ENCODE measurements at places on chromosomes 2 and 18.

- H3K27ac ChIP-seq: no peak overlapping the region
- no peaks in the 10 kb centered on the region for H3K36me3 ChIP-seq
- H3K4me3 ChIP-seq: no peak overlapping the region
- DNase-seq: no peak
- no peaks in the 10 kb centered on the region for H3K4me1 ChIP-seq
- H3K27me3 ChIP-seq: no peaks in the 10 kb centered on the region
Observed at GRCh38 chr18:46385124-46385523, 271.9 kb downstream of the LOXHD1 start.

DNA sequence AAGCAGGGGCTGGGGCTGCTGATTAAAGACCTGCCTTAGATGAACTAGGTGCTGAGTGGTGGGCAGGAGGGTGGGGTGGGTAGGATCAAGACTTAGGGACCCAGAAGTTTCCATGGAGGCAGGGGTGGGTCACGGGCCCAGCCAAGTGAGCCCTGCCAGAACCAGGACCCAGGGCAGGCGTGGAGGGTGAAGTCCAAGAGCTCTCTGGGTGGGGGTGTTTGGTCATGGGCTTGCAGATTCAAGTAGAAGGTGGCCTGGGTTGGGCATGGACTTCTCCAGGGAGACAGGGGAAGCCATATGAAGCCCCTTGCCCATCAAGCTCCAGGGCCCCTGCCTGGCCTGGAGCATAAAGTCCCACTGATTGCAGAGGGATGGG, 168.8 kb downstream of the SMAD7 start:
- no peak for DNase-seq
- H3K36me3 ChIP-seq: no peaks in the 10 kb centered on the region
- H3K27me3 ChIP-seq: no peaks in the 10 kb centered on the region
- peak overlapping the region; percentile 54 for H3K27ac ChIP-seq
- H3K4me1 ChIP-seq: peaks cover 79% of the 10 kb centered on the region

GRCh38 chr2:151280271-151280670, 9.2 kb downstream of the NMI start:
- no peaks in the 10 kb centered on the region for H3K27me3 ChIP-seq
- peaks cover 68% of the 10 kb centered on the region for H3K36me3 ChIP-seq
- no peak overlapping the region for H3K4me3 ChIP-seq
- no peaks in the 10 kb centered on the region for H3K4me1 ChIP-seq
- no peak for DNase-seq

DNA sequence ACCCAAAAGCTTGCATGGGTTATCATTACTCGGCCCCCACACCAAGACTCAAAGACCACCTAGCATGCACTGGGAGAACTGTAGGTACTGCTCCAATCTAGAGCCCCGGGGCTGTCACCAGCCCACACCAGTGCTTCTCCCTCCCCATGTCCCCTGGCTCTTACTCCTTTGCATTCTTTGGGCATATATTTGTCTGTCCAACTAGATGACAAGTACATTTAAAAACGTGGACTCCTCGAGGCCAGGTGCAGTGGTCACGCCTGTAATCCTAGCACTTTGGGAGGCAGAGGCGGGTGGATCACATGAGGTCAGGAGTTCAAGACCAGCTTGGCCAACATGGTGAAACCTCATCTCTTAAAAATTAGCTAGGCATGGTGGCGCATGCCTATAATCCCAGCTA, 7.8 kb downstream of the AFG3L2 start:
- no peak overlapping the region for H3K4me3 ChIP-seq
- H3K4me1 ChIP-seq: peaks cover 2% of the 10 kb centered on the region
- H3K27me3 ChIP-seq: no peaks in the 10 kb centered on the region

DNA sequence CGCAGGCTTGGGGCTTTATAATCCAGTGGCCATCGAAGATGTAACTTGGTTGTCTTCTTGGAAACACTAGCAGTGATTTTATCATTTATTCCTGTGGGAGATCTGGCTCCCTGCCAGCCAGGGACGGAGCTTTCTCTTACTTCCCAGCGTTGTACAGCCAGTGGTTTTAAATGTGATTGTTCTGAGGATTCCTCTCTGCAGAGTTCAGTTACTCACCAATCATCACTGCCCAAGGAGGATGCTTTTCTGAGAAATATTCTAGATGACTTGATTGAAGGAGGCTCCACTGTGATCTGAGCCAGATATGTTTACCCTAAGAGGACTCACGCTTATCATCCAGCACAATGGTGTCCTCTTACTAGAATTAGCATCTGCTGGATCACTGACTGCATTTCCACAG, 744.3 kb downstream of the RNF144A start:
- no peak for DNase-seq
- H3K27me3 ChIP-seq: no peaks in the 10 kb centered on the region
- H3K4me1 ChIP-seq: no peaks in the 10 kb centered on the region
- no peak overlapping the region for H3K27ac ChIP-seq
- no peaks in the 10 kb centered on the region for H3K36me3 ChIP-seq

DNA sequence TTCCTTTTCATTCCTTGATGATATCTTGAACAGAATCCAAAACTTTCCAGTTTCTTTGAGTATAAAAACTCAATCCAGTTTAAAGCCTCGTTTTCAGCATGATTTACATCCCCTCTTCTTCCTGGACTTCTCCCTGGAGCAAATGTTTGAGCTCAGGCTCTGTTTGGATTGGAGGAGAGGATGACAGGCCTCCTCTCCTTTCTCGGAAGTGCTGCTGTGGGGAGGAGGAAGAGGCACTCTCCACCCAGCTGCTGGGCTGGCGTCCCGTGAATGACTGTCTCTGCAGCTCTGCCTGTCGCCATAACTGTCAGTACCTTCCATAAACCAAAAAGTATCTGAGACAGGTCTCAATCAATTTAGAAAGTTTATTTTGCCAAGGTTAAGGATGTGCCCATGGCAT, 238.2 kb upstream of the AGAP1 start:
- H3K4me1 ChIP-seq: no peaks in the 10 kb centered on the region
- no peak overlapping the region for H3K4me3 ChIP-seq
- H3K27me3 ChIP-seq: no peaks in the 10 kb centered on the region

DNA sequence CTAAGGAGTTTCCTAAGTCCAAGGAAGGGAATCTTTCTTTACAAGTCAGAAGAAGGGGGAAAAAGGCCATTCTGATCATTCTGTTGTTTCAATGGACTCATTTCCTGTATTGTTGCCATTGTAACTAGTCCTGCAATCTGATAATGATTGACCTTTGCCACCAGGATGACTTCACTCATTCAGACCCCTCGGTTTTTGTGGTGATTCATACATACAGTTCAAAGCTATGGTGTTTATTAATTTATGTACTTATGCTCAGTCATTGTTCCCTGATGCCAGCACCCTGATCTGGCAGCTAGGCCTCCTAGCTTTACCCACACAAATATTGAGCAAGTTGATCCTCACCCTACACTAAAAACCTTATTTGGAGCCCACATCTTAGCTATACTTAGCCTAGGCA, 57.6 kb upstream of the ZNF519 start:
- DNase-seq: no peak
- H3K36me3 ChIP-seq: no peaks in the 10 kb centered on the region
- no peak overlapping the region for H3K4me3 ChIP-seq
- no peak overlapping the region for H3K27ac ChIP-seq

- H3K27ac ChIP-seq: no peak overlapping the region
- H3K27me3 ChIP-seq: no peaks in the 10 kb centered on the region
- DNase-seq: no peak
- no peaks in the 10 kb centered on the region for H3K36me3 ChIP-seq
- no peak overlapping the region for H3K4me3 ChIP-seq
- peaks cover 62% of the 10 kb centered on the region for H3K4me1 ChIP-seq
Observed at GRCh38 chr2:111676291-111676822, 207.6 kb downstream of the ANAPC1 start.

GRCh38 chr2:73983322-73984202, 1.1 kb upstream of the TET3 start:
- peaks cover 4% of the 10 kb centered on the region for H3K36me3 ChIP-seq
- peak; percentile 37 for DNase-seq
- peak overlapping the region; percentile 73 for H3K27ac ChIP-seq
- peak overlapping the region; percentile 40 for H3K4me3 ChIP-seq
- no peaks in the 10 kb centered on the region for H3K27me3 ChIP-seq
- peaks cover 89% of the 10 kb centered on the region for H3K4me1 ChIP-seq

GRCh38 chr2:150485871-150486538, 1.5 kb downstream of the RND3 start:
- DNase-seq: no peak
- H3K27ac ChIP-seq: no peak overlapping the region
- no peaks in the 10 kb centered on the region for H3K36me3 ChIP-seq
- no peaks in the 10 kb centered on the region for H3K4me1 ChIP-seq

DNA sequence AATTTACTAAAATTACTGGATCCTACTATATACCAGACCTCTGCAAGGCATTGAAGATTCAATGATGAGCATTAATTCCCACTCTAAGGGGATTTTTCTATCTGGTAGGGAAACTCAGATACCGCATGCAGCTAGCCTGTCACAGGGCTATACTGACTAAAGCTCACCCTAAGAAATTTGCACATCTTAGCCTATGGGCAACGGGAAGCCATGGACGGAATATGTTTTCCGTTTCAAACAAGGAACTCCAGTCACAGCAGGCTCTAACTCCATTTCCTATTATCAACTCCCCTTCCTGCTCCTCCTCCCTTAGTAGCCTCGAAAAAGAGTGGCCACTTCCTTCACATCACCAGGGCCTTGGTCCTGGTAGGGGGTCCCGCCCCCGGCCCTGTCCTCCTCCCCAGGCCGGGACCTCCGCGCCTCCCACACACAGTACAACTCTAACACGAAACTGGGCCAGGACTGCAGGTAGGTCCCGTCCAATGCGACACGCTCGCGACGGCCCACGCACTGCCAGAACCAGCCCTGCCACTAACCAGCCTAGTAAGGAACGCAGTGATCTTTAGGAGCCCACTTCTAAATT, 659 bp upstream of the COX5B start:
- peak overlapping the region; percentile 96 for H3K27ac ChIP-seq
- peaks cover 19% of the 10 kb centered on the region for H3K4me1 ChIP-seq
- peak overlapping the region; percentile 97 for H3K4me3 ChIP-seq

GRCh38 chr18:27931535-27931934, 245.4 kb downstream of the CDH2 start:
- no peaks in the 10 kb centered on the region for H3K36me3 ChIP-seq
- no peaks in the 10 kb centered on the region for H3K27me3 ChIP-seq
- no peak for DNase-seq
- H3K4me1 ChIP-seq: no peaks in the 10 kb centered on the region
- no peak overlapping the region for H3K27ac ChIP-seq
- no peak overlapping the region for H3K4me3 ChIP-seq

- peak overlapping the region; percentile 23 for H3K4me3 ChIP-seq
- peaks cover 37% of the 10 kb centered on the region for H3K36me3 ChIP-seq
- H3K27ac ChIP-seq: peak overlapping the region; percentile 85
- peak; percentile 89 for DNase-seq
- no peaks in the 10 kb centered on the region for H3K27me3 ChIP-seq
Observed at GRCh38 chr2:159249990-159250715, 36.4 kb downstream of the WDSUB1 start.

- H3K4me3 ChIP-seq: no peak overlapping the region
- H3K27ac ChIP-seq: no peak overlapping the region
- H3K27me3 ChIP-seq: no peaks in the 10 kb centered on the region
- peaks cover 18% of the 10 kb centered on the region for H3K4me1 ChIP-seq
- H3K36me3 ChIP-seq: no peaks in the 10 kb centered on the region
Observed at GRCh38 chr2:102116630-102117471, 25.7 kb upstream of the IL1R1 start.

DNA sequence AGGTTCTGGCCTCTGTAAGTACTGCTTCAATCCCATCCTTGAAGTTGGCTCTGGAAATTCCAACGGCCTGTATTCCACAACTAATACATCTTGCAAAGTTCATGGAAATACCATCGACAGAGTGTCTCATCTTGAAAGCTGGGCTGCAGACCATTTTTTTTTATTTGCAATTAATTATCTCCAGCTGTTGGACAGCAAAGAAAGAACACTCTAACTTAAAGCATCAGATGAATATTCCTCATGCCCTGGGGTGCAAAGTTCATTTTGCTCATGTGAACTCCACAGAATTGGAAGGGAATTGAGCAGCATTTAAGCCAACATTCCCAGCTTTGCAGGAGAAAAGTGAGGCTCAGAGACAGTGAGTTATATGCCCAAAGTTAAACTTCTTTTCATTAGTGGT, 96.5 kb upstream of the PIEZO2 start:
- no peaks in the 10 kb centered on the region for H3K4me1 ChIP-seq
- no peak overlapping the region for H3K4me3 ChIP-seq
- no peak overlapping the region for H3K27ac ChIP-seq
- no peaks in the 10 kb centered on the region for H3K27me3 ChIP-seq

DNA sequence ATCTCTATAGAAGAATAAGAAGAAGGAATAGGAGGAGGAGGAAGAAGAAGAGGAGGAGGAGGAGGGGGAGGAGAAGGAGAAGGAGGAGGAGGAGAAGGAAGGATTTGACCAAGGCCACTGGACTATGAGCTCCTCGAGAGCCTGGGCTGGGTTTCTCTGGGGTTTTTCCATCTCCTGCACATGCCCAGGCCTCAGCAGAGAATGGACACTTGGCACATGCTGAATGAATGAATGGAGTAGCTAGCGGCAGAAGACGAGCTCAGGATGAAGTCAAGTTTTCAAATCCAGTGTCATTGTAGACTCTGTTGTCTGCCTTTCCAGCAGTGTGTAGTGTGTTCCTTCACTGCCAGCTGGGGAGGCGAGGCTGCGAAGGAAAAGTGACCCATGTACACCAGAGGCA, 2.2 kb downstream of the MYO7B start:
- DNase-seq: no peak
- no peaks in the 10 kb centered on the region for H3K36me3 ChIP-seq
- H3K4me3 ChIP-seq: no peak overlapping the region
- H3K4me1 ChIP-seq: no peaks in the 10 kb centered on the region
- H3K27ac ChIP-seq: no peak overlapping the region

GRCh38 chr2:232147440-232148077, 186.0 kb downstream of the DIS3L2 start:
- no peaks in the 10 kb centered on the region for H3K36me3 ChIP-seq
- no peaks in the 10 kb centered on the region for H3K27me3 ChIP-seq
- no peaks in the 10 kb centered on the region for H3K4me1 ChIP-seq
- no peak overlapping the region for H3K27ac ChIP-seq
- DNase-seq: no peak
- H3K4me3 ChIP-seq: no peak overlapping the region

DNA sequence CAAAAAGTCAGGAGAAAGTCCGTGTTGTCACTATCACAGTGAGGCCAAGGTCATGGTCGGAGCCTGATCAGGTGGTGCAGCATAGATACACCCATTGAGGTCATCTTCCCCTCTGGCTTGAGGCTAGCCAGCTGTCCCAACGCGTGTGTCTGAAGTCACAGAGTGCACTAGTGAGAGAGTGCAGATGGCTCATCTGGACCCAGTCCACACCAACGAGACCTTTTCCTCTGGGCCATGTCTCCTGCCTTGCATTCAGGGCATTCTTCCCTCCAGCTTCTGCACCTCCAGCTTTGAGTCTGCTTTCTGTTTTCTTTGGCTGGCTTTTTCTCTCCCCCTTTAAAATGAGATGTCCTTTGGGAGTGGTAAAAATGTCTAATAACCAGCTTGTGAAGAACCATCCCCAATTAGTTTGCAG, 146.9 kb downstream of the TDRD15 start:
- no peak overlapping the region for H3K27ac ChIP-seq
- DNase-seq: no peak
- H3K27me3 ChIP-seq: no peaks in the 10 kb centered on the region
- no peaks in the 10 kb centered on the region for H3K36me3 ChIP-seq
- H3K4me1 ChIP-seq: no peaks in the 10 kb centered on the region

Measured in CD14-positive monocyte (primary cell).